ENCODE measurements at places on chromosomes 2 and 18.
A peak's percentile ranks its signal among the peaks of the same experiment; 100 is the strongest.

- DNase-seq: no peak
These were observed 82.8 kb upstream of the CDCA7 start for GRCh38 chr2:173271825-173272224.

DNA sequence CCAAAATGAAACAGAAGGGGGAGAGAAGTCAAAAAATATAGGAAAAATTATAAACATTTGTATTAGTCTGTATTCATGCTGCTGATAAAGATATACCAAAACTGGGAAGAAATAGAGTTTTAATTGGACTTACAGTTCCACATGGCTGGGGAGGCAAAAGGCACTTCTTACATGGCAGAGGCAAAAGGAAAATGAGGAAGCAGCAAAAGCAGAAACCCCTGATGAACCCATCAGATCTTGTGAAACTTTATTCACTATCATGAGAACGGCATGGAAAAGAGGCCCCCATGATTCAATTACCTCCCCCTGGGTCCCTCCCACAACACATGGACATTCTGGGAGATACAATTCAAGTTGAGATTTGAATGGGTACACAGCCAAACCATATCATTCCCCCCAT is 79.1 kb downstream of the ZRANB3 start:
- no peak for DNase-seq

DNA sequence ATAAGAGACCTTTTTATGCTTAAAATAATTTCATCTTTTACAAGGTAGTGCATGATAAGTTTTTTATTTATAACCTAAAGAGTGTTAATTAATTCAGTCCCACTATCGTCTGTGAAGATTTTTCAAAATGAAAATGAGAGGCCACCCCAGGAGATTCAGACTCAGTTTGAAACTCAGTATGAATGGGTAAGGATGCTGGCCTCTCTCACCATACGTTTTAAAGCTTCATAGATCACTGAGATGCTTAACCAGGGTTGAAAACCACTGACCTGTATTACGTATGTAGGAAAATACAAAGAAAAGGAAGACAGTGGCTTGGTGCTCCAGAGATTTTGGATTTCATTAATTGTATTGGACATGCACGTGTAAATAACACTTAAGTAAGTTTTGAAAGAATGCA is 278.7 kb downstream of the FSIP2 start:
- DNase-seq: peak; percentile 86

DNA sequence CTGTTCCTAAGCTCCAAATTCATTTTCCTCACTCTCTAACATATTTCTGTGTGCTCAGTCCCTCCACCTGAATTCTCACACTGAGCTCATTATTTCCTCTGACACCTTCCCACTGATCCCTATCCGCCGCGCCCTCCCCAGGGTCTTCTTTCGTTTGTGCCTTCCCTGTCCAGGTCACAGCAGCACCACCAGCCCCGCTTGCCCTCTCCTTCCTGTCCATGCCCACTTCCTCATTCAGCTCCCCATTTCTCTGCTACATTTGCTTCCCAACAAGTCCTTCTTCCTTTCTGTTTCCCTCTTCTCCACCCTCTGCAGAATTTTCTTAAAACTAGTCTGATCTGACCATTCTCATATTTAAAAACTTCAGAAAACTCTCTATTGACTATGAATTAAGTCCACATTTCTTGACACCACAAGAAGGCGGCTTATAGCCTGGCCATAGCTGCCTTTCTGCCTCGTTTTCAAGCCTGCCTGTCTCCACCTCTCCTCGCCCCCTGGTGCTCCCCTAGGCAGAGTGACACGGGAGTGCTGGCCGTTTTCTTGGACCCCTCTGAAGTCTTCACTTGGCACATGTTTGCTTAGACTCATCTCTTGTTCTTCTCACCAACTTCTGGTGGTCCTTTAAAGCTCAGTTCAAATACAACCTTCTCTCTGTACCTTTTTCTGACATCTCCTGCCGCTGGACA is 138.7 kb upstream of the BOD1L2 start:
- DNase-seq: no peak

DNA sequence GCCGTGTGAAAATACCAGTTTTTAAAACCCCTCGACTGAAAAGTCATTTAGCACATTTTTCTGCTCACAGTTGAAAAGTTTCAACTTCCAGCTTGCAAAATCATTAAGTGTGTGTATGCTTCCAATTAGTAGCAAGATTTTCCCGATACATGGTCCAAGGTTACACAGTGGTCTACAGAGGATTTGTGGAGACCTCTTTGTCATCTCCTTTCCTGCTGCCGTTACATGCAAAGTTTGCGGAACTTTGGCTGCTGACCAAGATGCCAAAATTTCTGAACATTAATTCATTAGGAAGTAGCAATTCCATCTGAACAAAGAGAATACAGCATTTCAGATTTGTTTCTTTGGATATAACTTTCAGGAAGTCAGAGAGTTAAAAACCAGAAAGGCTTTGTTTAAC is 474.6 kb downstream of the PLCL1 start:
- no peak for DNase-seq

- DNase-seq: no peak
These were observed 66.1 kb downstream of the MARCO start for GRCh38 chr2:119008108-119008507.

- no peak for DNase-seq
These were observed 1417.6 kb upstream of the CDH2 start for GRCh38 chr18:29594493-29594892.

DNA sequence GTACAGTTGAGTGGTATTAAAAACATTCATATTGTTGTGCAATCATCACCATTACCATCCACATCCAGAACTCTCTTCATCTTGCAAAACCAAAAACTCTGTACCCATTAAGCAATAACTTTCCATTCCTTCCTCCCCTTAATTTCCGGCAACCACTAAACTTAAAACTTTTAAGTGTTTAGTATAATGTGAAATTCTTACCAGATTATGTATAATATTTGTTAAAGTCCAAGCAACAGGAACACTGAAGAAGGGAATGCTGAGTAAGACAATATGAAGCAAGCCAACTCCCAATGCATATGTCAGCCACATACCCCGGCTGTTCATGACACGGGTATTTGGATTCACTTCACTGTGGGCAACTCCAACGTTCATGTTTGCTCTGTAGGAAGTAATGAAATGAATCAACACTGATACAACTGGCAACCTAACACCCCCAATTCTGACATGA is 1.9 kb downstream of the ORMDL1 start:
- DNase-seq: no peak

GRCh38 chr2:45332094-45332493 is 279.0 kb downstream of the SRBD1 start:
- no peak for DNase-seq

All from NCI-H748 treated with DMSO at 0.1 percent for 48 hours (cell line).